T follicular helper cell (primary cell): ENCODE measurements at places on chromosomes 16 and 17.

DNA sequence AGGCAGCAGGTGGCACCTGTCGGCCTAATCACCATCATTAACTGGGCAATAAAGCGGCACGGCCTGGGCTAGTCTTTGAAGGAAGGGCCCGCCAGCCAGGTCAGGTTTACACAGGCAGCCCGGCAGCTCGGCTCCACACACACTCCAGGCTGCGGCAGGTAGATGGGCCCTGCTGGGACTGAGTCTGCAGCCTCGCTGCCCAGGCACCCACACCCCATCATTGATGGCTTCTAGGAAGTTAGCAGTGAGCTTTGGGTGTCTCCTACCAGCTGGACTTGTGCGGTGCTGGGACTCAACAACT is 6.8 kb upstream of the FOXN1 start:
- no peak for DNase-seq

GRCh38 chr17:59874376-59874775 is 18.4 kb downstream of the TUBD1 start:
- DNase-seq: no peak

- no peak for DNase-seq
Measured at GRCh38 chr17:42783062-42783790, 2.8 kb downstream of the WNK4 start.

DNA sequence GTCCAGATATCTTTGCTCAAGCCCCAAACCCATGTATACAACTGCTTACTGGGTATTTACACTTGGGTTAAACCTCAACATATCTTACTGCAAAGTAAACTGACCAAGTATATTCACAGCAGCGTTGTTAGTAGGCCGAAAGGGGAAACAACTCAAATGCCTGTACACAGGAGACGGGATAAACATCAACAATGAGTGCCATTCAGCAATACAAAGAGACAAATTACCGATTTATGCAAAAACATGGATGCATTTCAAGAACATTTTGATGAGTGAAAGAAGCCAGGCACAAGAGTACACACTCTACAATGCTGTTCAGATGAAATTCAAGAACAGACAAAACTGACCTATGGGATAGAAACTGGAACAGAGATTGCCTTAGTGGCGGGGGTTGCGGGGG is 136.3 kb upstream of the CACNG3 start:
- DNase-seq: no peak

- DNase-seq: no peak
Measured at GRCh38 chr16:2176047-2176446, 20.4 kb downstream of the CASKIN1 start.

DNA sequence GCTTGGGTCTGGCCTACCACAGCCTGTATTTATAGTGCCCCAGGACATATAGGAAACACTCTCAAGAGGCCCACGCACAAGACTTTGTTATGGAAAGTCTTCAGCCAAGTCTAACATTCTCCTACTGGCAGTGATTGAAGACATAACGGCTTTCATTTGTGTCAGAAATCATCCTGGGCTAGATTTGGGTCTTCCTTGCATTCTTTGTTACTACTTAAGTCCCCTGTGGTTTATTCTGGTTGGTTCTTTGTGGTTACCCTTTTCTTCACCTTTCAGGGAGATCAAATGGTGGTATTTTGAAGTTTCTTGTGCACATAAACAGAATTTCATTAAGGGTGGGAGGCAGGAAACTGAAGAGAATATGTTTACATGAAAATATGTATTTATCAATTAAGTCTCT is 37.7 kb downstream of the REXO5 start:
- no peak for DNase-seq

DNA sequence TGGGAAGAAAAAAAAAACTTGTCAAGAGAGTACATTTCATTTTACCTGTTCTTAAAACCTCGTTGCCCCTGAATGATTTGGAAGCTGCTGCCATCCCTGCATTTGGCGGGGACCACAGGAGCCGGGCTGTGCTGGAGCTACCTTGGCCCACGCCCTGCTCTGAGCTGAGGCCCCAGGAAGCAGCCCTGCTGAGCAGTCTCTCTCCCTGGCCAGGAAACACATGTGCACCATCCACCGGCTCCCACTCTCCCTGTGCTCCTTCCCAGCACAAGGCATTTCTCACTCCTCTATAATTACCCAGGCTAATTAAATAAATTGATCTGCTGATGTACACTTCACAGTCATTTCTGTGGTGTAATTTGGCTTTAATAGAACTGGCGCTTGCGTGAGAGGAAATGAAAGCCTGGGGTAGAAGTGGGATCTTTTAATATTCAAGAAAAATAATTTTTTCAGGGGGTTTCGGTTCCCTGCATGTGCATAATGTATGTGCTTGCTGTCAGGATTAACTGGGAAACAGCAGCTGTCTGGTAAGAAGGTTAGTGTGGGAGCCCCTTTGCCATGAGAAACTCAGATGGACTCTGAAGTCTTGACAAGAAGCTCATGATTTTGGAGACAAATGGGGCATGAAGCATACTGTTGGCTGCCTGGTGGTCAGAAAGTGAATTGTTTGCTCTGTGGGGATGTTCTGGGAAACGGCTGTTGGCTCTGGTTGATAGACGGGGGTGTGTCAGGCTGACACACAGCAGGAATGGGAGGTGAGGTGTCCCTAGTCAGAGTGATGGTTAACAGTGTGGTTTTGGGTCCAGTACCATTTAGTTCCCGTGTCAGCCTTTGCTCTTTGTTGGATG is 252.3 kb upstream of the EEF2KMT start:
- DNase-seq: no peak

DNA sequence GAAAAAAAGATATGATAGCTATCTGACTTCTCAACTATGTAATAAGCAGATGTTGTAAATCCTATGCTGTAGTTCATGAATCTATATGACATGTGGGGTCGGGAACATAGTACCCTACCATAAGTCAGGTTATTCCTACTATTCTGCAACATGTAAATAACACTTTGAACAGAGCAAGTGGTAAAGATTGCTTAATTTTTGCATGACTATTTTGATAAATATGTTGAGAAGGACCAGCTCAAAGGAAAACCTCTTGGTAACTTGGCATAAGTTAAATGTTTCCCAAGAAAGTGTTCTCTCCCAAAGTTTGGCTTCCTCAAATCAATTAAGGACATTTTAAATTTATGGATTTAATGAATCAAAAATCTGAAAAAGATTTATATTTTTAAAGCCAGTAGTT is 62.1 kb downstream of the ABHD15 start:
- DNase-seq: no peak

- DNase-seq: no peak
Measured at GRCh38 chr16:61182391-61182790, 853.8 kb downstream of the CDH8 start.

- DNase-seq: peak; percentile 18
Measured at GRCh38 chr17:31394544-31394943, 3.1 kb downstream of the RAB11FIP4 start.

- no peak for DNase-seq
Measured at GRCh38 chr17:55895112-55895759, 144.4 kb downstream of the PCTP start.

GRCh38 chr16:3950343-3951193 is 70.1 kb upstream of the CREBBP start:
- DNase-seq: no peak

GRCh38 chr16:104928-105327 is 26.9 kb downstream of the MPG start:
- DNase-seq: no peak

- DNase-seq: no peak
Measured at GRCh38 chr17:38892083-38892482, 22.2 kb downstream of the LASP1 start.

DNA sequence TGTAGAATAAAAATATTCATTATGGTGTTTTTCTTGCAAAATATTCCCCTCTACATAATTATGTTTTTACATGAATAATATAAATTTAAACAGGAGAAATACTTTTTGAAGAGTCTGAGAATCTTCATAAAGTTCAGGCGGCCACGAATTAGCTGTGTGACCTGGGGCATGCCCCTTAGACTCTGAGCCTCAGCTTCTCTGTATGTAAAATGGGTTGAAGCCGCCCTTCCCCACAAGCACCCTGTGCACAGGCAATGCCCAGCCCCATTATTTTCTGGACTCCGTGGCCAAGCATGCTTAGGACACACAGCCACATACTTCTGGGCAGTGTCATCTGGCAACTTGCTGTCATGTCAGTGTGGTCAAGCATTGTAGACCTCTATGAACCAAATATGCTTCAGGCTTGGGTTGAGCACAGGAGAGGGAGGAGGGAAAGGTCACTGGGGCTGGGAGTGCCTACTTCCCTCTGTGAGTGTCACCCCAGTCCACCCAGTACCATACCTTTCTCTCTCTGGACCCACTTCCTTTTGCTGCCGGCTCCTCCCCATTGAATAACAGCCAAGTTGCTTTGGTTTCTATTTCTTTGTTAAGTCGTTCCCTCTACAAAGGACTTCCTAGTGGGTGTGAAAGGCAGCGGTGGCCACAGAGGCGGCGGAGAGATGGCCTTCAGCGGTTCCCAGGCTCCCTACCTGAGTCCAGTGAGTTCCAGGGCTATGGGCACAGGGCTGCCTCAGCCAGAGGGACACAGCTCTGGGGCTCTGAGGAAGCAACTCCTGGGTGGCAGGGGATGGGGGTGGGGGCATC is at the start of gene LGALS9:
Gene LGALS9 (plus strand): TSS at position 582 of the 804 bp plus-strand sequence. CDS start 78 bp downstream, at position 660.
- DNase-seq: no peak

DNA sequence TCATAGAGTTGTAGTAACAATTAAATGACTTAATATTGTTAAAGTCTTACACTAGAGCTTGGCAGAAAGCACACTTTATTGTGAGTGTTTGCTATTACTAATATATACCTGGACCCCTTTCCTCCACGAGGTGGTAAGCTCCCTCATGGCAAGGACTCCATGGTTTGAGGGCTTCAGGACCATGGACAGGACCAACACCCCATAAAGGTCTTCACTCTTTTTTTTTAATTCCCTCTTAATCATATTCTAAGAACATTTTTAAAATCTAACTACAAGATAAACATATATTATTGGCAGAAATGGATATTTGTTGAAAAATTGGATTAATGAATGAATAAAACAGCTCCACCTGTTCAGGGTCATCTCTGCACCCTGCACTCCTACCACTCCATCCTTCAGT is 154.5 kb downstream of the CBLN1 start:
- no peak for DNase-seq

GRCh38 chr16:79754081-79754480 is 153.5 kb upstream of the MAF start:
- DNase-seq: no peak

- no peak for DNase-seq
Measured at GRCh38 chr16:79472426-79472825, 128.1 kb downstream of the MAF start.

DNA sequence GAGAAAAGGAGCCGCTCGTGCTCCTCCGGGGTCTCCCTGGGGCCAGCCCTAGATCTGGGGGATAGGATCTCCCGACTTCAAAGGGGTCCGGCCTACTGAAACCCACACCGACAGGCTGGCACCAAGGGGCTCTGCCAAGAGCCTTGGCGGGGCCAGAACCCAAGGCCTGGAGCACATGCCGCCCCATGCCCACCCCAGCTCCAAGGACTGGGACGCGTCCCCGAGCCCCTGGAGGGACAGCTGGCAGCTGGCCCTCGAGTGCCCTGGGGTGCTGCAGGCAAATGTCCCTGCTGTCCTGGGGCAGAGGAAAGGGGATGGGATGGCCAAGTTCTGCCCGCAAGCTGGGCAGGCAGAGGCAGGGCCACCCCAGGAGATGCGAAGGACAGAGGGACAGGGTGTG is 31.8 kb upstream of the ZFPM1 start:
- DNase-seq: no peak

DNA sequence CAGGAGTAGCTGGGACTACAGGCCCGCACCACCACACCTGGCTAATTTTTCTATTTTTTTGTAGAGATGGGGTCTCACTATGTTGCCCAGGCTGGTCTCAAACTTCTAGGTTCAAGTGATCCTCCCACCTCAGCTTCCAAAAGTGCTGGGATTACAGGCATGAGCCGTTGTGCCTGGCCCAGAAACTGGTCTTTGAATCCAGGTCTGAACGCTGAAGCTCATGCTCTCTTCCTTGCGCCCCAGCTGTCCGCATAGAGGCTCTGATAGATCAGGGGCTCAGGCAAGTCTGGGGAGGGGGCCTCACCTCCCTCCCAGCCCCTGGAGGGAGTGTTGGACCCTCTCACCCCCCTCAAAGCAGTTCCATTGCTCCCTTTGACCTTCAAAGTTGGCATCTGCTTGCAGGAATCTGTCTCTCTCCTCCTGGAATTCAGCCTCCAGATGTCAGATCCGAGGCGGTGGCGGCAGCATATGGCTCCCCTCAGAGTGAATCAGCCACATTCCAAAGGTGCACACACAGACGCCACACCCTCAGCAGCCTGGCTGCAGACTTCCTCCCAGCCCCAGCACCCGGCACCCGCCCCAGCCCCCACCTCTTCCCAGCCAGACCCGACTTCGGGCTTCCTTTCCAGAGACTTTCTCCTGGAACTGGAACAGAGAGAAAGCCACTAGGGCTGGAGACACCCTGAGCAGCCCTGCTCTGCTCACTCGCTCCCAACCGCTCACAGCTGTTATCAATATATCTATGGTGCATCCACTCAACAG is 16.9 kb upstream of the GLIS2 start:
- DNase-seq: no peak
